ENCODE measurements at places on chromosomes 1 and 21.

DNA sequence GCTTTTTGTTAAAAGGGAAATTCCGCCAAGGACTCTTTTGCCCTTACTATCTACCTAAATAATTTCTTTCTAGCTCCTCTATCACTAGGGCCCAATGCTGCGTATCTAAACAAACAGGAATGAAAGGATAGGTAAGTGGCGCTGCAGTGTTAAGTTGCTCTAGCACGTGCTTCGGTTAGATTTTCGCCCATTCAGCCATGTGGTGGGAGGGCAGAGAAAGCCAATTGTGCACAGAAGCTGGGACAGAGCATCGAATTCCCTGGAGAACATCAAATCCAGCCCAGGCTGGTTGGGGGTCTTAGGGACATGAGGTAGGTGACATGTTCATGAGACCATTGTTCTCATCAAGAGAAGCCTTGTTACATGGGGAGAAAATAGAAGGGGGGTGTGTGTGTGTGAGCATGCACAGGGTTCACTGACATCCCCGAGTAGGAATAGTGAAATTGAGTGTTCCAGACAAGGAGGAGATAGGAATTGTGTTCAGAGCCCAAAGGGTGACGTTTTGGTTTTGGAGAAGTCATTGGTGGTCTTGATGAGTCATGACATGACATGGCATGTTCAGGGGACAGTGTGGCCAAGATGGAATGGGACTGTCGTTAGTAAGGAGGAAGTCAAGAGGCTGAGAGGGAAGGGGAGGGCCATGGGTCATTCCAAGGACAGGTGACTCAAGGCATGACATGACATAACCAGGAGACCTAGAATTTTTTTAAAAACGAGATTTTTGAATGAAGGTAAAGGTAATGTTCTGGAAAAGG, 107.1 kb downstream of the TLR5 start:
- DNase-seq = no peak

DNA sequence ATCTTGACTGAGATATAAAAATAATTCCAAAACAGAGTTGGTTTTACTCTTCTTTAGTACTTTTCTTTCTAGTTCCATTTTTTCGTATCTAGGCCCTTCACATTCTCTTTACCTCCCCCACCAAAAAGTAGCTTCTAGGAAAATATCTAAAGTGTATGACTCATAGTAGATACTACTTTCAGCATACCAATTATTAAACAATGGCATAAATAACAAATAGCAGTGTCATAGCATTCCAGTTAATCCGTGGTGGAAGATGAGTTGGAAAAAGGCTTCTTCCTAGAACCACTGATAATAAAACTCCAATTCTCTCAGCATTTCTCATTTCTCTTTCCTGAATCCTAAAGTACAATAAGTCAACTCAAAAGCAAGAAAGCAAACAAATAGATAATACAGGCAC, 859.0 kb upstream of the B3GALT2 start:
- DNase-seq = no peak

- DNase-seq = no peak
Measured at GRCh38 chr1:19878637-19878985, 3.6 kb upstream of the OTUD3 start.

- DNase-seq = no peak
Measured at GRCh38 chr1:217622042-217622441, 8.8 kb downstream of the GPATCH2 start.

DNA sequence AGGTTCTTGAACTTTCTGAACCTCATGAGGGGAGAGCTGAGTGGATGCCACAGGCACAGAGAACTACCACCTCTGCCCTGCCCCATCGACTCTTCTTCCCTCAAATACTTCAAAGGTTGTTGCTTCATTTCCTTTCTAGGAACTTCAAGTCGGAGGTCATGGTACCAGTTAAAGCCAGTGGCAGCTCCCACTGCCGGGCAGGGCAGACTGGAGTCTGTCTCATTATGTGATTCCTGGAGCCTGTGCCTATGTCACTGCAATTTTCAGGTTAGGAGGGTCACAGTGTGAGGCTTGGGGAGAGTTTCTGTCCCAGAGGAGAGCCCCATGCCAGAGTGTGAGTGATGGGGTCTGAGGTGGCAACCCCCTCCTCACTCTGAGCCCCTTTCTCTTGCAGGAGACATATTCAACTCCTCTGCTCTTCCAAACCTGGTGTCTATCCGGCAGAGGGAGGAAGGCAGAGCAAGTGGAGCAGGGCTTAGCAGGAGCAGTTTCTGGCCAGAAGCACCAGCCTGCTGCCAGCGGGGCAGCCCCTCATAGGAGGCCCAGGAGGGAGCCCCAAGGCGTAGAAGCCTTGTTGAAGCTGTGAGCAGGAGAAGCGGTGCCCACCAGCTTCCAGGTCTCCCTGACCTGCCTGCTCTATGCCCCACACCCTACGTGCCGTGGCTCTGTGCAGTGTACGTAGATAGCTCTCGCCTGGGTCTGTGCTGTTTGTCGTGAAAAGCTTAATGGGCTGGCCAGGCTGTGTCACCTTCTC, 29.3 kb downstream of the CAMK1G start:
- no peak for DNase-seq

DNA sequence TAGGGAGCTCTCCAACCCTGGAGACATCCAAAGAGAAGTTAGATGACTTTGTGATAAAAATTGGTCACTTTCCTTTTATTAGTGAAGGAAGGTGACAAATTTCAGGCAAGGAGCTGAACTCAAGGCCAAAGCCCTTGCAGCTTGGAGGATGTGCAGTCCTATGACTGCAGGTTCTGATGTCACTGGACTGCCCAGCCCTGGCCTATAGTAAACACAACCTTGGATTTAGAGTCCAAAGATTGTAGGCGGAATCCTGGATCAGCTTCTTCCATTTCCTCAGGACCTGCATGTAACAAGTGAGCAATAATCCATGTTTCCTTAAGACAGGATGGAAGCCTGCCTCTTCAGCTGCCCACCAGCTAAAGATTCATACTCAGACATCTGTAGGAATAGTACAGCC, 169.3 kb upstream of the ZC3H12A start:
- no peak for DNase-seq

GRCh38 chr1:156383023-156383422, 14.0 kb downstream of the RHBG start:
- DNase-seq = peak; percentile 82

GRCh38 chr1:188065917-188066316, 1237.2 kb downstream of the PLA2G4A start:
- DNase-seq = no peak

DNA sequence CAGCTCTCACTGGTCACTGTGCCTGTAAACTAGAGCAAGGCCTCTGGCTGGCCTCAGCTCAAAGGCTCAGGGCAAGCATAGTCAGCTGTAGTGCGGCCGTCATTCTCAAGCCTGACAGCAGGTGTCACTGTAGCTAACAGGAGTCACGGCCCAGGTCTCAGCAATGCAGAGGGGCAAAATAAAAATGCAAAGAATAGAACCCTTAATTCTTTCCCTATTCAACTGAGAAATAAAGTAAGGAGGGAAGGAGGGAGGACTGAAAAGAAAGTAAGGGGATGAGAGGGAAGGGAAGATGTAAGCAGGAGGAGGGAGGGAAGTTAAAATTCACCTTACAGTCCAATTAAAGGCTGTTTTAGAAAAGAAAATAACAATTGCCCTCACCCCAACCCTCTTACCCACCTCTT, 106.1 kb downstream of the KIAA0319L start:
- DNase-seq = peak; percentile 55

- DNase-seq = peak; percentile 9
Measured at GRCh38 chr1:161905269-161905884, 118.3 kb downstream of the OLFML2B start.

DNA sequence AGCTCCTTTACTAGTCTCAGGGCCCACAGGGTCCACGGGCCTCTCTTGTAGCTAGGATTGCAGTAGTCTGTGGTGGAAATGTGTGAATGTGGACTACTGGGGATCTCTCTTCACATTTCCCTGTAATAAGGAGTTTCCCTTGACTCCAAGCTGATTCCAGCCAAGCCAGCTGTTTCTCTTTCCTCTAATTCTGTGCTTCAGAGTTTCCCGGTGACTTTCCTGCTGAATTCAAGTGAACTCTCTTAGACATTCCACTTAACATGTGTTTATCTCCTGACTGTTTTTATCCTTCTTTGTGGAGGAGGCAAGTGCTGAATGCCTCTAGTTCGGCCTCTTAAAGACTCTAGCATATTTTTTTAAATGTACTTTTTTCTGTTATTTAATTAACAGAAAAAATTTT, 354.0 kb upstream of the RGS18 start:
- DNase-seq = no peak

- peak; percentile 16 for DNase-seq
Measured at GRCh38 chr1:81114191-81114590, 686.5 kb upstream of the ADGRL2 start.

GRCh38 chr1:200048244-200048643, 20.7 kb downstream of the NR5A2 start:
- peak; percentile 98 for DNase-seq

DNA sequence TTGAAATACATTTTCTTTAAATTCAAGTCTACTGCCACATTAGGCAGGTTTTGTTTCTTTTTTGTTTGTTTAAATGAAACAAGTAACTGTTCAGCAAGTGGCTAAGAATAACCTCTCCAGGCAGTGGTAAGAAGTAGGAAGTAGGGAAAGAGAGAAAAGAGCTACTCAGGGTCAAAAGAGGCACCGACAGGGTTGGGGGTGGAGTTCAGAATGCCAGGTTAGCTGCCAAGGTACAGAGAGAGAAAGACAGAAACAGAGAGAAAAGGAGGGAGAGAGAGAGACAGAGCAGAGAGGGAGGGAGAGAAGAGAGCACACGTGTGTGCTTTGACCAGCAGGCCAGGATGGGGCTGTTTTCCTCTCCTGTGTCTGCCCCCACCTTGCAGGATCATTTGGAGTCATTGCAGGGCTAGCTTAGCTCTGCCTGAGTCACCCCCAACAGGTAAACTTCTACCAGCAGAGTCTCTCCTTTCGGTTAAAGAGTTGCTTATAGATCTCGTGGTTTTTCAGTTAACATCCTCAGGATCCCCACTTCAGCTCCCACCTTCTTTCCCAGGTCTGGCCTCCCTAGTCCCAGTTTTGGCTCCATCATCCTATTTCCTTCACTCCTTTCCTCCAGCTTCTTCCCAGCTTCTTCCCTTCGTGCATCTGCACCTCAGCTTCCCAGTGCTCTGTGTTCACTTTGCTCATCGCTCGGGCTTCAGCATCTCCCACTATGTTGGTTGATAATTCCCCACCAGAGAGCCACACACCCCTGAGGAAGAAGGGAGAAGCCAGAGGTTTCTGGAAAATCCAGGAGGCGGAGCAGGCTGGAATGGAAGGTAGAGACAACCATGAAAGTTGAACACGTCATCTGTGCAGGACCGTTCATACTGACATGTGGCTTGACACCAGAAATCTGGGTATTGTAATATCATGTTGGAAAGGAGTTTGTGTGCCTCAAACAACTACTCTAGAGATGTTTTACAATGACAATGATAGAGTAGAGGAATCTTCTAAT, 21.8 kb upstream of the RAB4A start:
- no peak for DNase-seq

DNA sequence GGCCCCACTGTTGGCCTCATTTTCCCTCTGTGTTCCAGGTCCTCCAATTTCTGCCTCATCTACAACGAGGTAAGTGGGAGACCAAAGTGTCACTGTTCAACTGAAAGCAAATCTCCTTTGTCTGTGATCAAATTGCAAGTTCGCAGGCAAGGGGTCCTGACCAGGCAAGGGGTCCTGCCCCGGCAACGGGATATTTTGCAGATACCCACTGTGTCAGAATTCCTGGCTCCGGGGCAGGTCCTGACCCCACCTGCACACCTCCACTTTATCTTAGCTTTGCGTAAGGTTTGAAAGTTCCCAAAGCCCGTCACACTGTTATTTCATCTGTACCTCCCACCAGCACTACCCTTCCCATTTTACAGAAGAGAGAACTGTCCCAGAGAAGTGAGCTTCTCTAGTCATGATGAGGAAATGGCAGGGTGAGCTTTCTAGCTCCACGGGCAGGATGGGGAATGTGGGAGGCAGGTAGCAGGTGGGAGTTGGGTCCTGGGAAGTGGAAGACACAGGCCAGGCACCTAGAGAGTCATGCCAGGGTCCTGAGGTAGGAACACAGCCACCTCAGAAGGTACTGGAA, 32.0 kb upstream of the CSF1 start:
- DNase-seq = no peak

DNA sequence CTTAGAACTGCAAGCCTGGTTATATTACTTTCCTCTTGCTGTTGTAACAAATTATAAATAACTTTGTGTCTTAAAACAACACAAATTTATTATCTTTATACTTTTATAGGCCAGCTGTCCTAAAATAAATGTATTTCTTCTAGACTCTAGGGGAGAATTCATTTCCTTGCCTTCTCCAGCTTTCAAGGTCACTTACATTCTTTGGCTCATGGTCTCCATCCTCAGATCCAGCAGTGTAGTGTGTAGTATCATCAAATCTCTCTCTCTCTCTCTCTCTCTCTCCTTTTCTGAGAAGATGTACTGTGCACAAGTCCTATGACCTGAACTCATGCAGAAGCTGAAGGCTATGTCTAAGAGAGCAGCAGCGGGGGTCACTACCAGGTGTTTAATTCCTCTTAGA, 1510.6 kb downstream of the MRPL39 start:
- DNase-seq = no peak

GRCh38 chr1:212955961-212956620, 5.8 kb downstream of the VASH2 start:
- DNase-seq = no peak

DNA sequence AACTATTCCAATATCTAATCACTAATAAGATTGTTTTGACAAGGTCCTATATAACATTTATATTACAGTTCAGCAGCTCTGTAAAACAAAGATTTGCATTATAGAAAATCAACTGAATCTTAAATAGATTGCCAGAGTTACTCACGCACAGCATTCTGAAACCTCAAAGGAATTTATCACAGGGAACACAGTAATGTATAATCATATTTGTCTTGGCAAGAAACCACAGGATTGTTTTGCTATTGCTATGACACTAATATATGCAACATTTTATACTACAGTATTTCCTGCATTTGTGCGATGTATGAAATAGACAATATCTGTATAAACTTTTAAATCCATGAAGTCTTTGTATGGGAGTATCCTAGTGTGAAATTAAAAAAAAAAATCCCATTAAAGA, 101.4 kb downstream of the PLPPR5 start:
- DNase-seq = no peak

All from iPS DF 6.9 (cell line).